Activated CD8-positive, alpha-beta memory T cell treated with anti-CD3 and anti-CD28 coated beads for 1 hour (primary cell): ENCODE measurements at places on chromosomes 12 and 14.

DNA sequence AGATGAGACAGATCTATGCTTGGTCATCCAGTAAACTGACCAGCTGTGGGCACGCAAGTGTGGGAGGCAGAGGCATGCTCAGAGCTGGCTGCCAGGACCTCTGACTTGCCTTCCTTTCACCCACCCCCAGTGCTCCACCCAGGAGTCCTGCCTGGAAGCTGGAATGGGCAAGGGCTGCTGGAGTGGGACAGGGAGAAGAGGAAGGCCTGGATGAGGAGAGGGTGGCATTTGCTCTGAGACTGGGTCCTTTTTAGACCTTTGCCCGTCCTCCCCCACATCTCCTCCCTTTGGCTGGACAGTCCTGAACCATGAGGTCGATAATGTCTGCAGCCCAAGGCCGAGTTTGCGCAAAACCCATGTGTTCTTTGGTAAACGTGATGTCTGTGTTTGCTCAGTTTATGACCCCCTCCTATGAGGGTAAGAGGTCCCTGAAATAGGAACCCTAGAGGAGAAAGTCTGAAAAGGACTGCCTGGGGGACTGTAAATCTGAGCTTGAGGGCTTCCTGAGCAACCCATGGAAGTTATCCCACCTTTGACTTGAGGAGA, 3.8 kb upstream of the INHBE start:
- no peak for DNase-seq

DNA sequence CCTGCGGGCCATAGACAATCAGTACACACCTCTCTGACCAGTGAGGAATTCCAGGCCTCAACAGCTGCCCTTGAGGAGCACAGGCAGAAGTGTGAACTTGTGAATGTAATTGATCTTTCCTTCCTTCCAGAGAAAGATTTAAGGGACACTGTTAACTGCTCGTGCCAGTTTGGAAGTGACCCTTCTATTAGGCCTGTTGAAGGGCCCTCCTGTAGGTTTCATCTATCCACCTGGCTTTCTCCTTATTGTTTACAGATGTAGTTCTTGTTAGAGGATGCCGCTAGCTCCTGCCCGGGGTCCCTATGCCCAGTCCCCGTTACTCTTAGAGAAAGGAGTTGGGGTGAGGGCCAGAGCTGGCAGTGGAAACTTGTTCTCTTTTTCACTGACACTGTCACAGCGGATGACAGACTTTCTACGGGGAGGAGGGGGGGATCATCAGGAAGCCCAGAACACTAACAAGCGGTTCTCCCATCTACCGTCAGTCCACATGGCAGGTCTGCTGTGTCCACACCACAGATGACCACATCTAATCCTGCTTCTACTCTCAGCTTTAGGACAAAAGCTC, 42.6 kb downstream of the SH2B3 start:
- no peak for DNase-seq

DNA sequence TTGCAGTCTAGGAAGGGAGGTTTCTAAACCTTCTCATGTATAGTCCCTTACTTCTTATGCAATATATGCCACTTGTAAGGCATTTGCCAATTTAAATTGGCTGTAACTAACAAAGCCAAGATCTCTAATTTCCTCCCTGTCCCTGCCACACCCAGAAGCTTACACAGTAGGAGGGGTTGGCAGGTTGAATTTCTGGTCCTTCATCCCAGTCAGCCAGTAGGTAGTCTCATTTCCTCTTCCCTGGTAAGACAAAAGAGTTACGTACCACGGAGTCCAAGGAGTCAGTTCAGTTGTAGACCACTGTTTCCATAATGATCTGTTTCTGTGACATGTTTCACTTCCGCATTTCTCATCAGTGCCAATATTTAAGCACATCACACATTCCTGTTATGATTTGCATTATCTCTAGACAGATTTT, 47.0 kb upstream of the PLBD1 start:
- no peak for DNase-seq

GRCh38 chr14:101873076-101873825, 91.1 kb upstream of the DYNC1H1 start:
- DNase-seq: no peak

GRCh38 chr14:105979446-105979845, 453.1 kb downstream of the TMEM121 start:
- no peak for DNase-seq

GRCh38 chr12:75259143-75259542, 49.5 kb upstream of the KCNC2 start:
- no peak for DNase-seq

- DNase-seq: no peak
Measured at GRCh38 chr12:27951898-27952297, 20.6 kb downstream of the PTHLH start.

DNA sequence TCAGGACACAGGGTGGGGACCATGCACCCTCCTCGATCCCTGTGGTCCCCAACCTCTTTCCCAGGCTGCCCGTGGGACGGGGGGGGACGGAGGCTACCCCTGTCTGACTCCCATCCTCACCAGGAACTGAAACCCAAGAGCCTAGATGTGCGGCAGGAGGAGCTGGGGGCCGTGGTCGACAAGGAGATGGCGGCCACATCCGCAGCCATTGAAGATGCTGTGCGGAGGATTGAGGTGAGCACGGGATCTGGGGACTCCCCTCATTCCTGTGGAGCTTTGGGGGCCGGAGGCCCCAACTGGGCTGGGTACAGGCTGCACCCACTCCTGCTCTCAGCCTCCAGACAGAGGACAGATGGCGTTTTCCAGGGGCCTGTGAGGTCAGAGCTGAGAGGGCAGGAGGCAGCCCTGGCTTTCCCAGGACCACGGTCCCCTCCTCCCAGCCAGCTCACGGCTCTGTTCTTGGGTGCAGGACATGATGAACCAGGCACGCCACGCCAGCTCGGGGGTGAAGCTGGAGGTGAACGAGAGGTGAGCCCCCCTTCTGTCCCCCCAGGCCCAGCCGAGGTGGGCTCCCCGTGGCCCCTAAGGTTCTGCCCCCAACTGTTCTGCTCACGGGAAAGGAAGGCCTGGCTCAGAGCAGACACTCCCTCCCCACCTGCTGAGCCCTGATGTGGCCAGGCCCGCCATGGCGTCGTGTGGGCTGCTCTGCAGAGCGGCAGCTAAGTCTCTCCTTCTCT, 24.2 kb downstream of the HIP1R start:
- DNase-seq: no peak

- DNase-seq: no peak
Measured at GRCh38 chr12:26017484-26018211, 59.2 kb downstream of the RASSF8 start.
